ENCODE measurements at places on chromosomes 6 and 20. TPM values are rescaled to one million over a fixed set of nuclear protein-coding genes. Genes with fewer than 3 reads are reported as not detected.

- H3K36me3 ChIP-seq, result no peaks in the 10 kb centered on the region
- no peaks in the 10 kb centered on the region for H3K27me3 ChIP-seq
- peak; percentile 32 for DNase-seq
- peaks cover 24% of the 10 kb centered on the region for H3K4me1 ChIP-seq
These were observed at the start of gene SULF2 for GRCh38 chr20:47785311-47785853. Gene SULF2 (minus strand): TSS chr20:47785481. CDS start chr20:47757363, 28,118 bp downstream.

DNA sequence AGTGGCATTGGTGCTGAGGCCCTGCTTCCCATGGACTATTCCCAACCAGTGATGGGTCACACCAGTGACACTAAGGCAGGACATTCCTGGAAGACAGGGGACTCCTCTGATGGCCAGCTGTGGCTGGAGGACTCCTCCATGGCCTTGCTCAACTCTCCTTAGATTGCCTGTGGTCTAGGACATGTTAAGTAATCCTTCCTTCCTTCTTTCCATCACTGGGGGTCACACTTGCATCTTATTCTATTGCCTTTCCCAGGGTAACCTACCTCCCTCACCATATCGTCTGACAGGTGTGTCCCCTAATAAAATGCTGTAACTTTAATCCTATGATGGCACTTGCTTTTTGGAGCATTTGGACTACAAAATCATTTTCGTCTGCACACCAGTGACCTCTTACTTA is 24.5 kb upstream of the HLA-A start:
- no peak overlapping the region for H3K4me3 ChIP-seq
- H3K27me3 ChIP-seq, result no peaks in the 10 kb centered on the region
- no peaks in the 10 kb centered on the region for H3K36me3 ChIP-seq

DNA sequence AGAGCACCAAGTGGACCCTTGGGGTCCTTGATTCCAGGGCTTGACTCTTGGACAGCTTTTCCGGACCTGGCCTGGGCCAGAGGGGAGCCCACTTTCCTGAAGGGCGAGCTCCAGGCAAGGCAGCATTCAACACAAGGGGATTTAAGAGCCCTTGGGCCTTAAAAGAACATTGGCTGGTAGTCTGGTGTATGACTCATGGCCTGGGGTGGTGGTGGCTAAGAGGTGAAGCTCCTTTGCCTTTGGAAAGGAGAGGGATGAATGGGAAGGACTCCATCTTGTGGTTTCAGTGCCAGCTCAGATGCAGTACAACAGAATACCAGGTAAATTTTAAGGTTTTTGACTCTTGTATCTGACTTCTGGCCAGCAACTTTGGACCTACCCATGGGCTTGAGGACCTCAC is 760.7 kb downstream of the GRIK2 start:
- no peak overlapping the region for H3K4me3 ChIP-seq
- H3K4me1 ChIP-seq, result no peaks in the 10 kb centered on the region
- DNase-seq, result no peak
- H3K36me3 ChIP-seq, result no peaks in the 10 kb centered on the region
- no peak overlapping the region for H3K27ac ChIP-seq
- H3K27me3 ChIP-seq, result no peaks in the 10 kb centered on the region

ENPP5 gene
- total RNA-seq, result 6.4 TPM

LY6G5C gene
- not detected for total RNA-seq

Measured in stomach (tissue), 19 donors.